Spinal cord (tissue), 10 donors: ENCODE measurements at places on chromosomes 6 and 20. TPM values are rescaled to one million over a fixed set of nuclear protein-coding genes. Genes with fewer than 3 reads are reported as not detected.

DNA sequence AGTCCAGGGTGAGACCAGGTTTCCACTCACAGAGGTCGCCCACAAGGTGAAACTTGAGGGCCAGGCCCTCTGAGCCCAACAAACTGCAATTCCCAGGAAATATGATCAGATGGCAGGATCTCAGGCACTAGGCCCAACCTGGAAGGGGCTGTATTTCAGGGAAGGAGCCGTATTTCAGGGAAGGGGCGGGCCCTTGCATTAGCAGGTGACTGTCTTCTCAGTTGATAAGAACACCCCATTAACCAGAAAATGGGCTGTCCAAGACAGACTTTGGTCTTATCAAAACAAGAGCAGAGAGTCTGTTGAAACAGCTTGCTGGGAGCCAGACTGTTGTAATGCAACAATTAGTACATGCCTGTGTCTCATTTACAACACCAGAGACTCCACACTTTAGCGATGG, 10.9 kb upstream of the BNIP5 start:
- H3K27me3 ChIP-seq, result no peaks in the 10 kb centered on the region
- DNase-seq, result no peak
- no peak overlapping the region for H3K4me3 ChIP-seq
- peaks cover 11% of the 10 kb centered on the region for H3K4me1 ChIP-seq
- H3K27ac ChIP-seq, result no peak overlapping the region

DNA sequence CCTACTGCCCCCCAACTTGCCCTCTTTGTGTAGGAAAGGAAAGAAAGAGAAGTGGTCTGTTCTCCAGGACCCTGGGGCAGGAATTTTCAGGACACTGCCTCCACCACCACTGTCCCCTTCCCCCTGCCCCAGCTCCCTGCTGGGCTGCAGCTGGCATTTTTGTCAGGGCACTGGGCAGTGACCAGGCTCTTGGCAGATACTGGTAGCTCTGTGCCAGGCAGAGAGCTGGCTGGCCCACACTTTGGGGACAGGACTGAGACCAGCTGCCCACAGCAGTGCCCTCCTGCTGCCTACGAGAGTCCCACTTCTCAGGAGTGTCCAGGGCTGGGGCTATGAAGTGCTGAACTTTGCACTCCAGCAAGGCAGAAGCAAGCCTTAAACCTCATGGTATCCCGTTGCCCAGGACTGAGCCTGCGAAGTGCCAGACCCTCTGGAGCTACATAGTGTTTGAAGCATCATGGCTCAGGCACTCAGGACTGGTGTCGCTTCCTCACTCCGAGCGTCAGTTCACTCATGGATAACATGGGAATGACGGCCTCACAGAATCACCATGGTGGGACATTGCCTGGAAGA, 19.3 kb downstream of the SLC13A3 start:
- H3K4me1 ChIP-seq, result peaks cover 14% of the 10 kb centered on the region
- H3K4me3 ChIP-seq, result no peak overlapping the region
- H3K36me3 ChIP-seq, result no peaks in the 10 kb centered on the region
- no peaks in the 10 kb centered on the region for H3K27me3 ChIP-seq
- DNase-seq, result no peak
- no peak overlapping the region for H3K27ac ChIP-seq

- H3K36me3 ChIP-seq, result no peaks in the 10 kb centered on the region
- no peak overlapping the region for H3K4me3 ChIP-seq
- peaks cover 6% of the 10 kb centered on the region for H3K4me1 ChIP-seq
Measured at GRCh38 chr6:73258721-73259120, 4.3 kb downstream of the KHDC1 start.

TSPO2 gene
- total RNA-seq, result 0.66 TPM
